ENCODE measurements at places on chromosomes 6 and 20. TPM values are rescaled to one million over a fixed set of nuclear protein-coding genes. Genes with fewer than 3 reads are reported as not detected.

DNA sequence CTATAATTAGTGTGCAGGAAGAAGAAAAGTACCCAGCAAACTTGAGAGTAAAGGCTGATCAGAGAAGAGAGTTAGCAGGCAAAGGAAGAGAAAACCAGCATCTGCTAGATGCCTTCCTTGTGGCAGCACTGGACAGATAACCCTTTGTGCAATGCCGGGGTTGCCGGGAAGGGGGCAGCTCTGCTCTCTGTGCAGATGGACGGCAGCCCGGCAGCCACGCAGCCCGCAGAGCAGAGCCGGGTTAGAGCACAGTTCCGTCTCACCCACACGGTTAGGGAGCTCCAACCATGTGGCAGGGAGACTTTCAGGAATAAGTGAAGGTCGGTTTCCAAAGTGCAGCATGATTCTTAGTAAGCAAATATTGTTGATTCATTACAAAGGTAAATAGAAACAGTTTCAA, 80.0 kb upstream of the RPS6KA2 start:
- peak; percentile 51 for DNase-seq

DNA sequence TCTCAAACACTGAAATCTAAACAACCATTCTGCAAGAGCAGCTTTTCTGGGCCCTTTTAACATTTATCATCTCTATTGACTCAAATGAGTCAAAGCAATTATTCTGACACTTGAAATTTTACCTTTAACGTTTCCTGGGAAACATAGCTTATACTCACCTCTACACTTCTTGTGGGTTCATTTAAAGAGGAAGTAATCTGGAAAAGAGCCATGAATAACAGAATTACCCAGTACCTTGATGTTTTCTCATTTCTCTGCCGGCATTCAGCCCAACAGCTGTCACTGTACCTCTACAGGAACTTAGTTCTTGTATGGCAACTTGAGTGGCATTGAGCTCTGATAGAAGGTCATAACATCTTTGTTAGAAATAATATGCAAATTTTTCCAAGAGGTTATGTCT, 272.2 kb downstream of the KCNQ5 start:
- DNase-seq = no peak

- DNase-seq = no peak
Observed at GRCh38 chr6:148081076-148081475, 261.6 kb upstream of the SASH1 start.

DNA sequence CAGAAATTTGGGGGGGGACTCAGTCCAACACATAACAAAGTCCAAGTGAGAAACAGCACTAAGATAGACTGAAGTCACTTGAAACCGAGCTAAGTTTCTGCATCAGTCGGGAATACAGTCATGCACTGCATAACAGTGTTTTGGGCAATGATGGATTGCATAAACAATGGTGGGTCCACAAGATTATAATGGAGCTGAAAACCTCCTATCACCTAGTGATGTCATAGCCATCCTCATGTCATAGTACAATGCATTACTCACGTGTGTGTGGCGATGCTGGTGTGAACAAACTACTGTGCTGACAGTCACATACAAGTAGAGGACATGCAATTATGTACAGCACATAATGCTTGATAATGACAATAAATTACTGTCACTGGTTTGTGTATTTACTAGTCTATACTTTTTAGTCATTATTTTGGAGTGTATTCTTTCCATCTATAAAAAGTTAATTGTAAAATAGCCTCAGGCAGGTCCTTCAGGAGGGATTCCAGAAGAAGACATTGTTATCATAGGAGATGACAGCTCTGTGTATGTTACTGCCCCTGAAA, 154.5 kb upstream of the ECI2 start:
- no peak for DNase-seq

GRCh38 chr20:23363257-23363649, 1.3 kb downstream of the GZF1 start:
- DNase-seq = peak; percentile 13

CLVS2 gene
- total RNA-seq = not detected

- no peak for DNase-seq
Observed at GRCh38 chr6:89927791-89928550, 33.7 kb downstream of the GJA10 start.

- DNase-seq = peak; percentile 77
Observed at GRCh38 chr6:161406646-161407045, 132.8 kb upstream of the AGPAT4 start.

GRCh38 chr6:36954262-36954931, at the start of gene PI16:
Gene PI16 (plus strand): TSS chr6:36954738. CDS start chr6:36954761, 23 bp downstream.
- DNase-seq = no peak
